ENCODE measurements at places on chromosomes 11 and 22. TPM values are rescaled to one million over a fixed set of nuclear protein-coding genes. Genes with fewer than 3 reads are reported as not detected.
A peak's percentile ranks its signal among the peaks of the same experiment; 100 is the strongest.

GRCh38 chr22:20169253-20169822 is 18.5 kb upstream of the CCDC188 start:
- DNase-seq = no peak

GRCh38 chr11:43537833-43538615 is 142.5 kb upstream of the HSD17B12 start:
- DNase-seq = no peak

DNA sequence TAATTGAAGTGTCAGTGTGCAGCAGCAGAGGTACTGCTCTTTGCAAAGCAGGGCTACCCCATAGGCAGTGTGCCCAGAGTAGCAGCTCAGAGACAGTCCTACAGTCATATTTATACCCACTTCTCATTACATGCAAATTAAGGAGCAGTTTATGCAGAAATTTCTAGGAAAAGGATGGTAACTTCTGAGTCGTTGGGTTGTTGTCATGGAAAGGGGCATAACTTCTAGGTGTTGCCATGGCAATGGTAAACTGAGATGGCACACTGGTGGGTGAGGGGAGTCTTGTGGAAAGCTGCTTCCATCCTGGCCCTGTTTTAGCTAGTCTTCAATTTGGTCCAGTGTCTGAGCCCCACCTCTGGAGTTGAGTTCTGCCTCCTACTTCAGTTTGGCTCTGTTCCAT is 77.4 kb downstream of the MN1 start:
- DNase-seq = no peak

DNA sequence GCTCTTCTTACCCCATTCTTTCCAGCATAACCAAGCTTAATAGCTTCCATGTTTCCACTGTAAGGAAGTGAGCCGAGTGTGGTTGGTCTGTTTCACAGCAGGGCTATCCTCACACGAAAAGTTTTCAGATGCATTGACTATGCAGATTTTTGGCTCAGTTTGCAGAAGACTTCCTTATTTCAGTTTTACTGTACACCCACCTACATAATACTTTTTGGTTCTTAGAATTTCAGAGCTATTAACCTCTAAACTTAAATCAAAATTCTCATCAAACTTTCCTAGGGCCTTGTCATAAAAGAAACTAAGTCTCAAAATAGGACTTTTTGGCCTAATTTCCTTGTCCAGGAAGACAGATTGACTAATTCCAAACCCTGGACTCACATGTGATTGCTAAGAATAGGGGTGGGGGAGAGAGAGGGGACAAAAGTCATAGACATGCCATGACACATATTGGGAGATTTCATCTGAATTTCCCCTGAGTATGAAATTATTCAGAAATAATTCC is 7.3 kb upstream of the EHF start:
- DNase-seq = no peak

DNA sequence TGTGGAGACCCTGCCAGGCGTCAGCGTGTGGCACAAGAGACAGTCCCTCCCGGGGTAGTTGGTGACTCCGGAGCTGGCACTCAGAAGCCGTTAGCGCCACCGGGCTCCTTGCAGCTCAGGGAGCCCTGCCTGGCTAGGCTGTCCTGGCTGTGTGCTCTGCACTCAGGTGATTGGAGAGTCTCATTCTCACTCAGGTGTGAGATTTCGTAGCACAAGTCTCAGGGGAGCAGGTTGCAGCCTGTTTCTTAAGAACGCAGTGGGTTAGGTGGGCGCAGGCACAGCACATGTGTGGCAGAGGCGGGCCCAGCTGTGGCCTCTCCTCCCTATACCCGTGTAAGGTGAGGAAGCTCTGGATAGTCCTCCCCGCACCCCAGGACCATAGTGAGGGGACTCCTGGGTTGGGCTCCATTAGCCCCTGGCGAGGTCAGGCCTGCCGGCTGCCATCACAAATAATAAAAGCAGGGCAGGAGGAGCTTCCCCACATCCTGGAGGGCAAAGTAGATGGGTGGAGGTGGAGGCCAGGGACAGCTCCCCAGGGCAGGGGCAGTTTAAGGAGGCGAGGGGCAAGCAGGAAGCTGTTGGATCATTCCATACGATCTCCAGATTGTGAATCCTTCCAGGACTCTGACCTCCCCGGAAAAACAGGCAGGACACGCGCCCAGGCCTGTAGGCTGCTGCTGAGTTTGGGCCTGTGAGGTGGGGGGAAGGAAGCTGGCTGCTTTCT is 39.4 kb downstream of the SBF1 start:
- no peak for DNase-seq

- no peak for DNase-seq
Observed at GRCh38 chr11:35106595-35106994, 32.4 kb upstream of the CD44 start.

DNA sequence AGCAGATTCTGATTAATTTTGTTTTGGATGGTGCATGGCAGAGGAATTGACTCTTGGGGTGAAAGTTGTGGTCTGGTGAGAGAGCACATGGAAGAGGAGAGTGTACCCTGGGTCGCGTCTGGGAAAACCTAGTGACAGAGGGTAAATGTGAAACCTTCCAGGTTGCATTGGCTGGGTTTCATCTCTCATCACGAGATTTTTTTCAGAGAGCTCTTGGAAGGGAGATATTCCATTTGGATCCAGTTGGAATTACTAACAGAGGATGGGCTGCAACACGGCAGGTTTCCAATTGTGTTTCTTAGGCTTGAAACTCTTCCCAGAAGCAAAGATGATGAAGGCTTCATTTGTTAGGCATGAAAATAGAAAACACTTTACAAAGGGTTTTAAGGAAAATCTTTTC is 109.7 kb upstream of the MTMR2 start:
- no peak for DNase-seq

DNA sequence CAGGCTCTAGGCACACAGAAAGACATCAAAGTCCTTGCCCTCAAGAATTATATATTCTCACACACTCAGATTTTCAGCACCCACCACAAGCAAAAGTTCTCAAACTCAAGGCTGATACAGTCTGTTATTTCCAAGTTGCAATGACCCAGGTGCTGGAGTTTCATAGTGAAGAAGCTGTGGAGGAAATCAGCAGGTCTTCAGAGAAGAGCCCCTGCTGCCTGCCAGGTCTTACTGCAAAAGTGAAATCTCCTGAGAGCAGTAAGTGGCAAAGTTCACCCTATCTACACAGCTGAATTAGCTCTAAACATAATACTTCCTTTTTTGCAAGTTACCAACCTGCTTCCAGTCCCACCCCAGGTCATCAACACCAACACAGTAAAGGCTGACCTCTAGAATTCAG is 64.6 kb downstream of the RPL27A start:
- no peak for DNase-seq

DNA sequence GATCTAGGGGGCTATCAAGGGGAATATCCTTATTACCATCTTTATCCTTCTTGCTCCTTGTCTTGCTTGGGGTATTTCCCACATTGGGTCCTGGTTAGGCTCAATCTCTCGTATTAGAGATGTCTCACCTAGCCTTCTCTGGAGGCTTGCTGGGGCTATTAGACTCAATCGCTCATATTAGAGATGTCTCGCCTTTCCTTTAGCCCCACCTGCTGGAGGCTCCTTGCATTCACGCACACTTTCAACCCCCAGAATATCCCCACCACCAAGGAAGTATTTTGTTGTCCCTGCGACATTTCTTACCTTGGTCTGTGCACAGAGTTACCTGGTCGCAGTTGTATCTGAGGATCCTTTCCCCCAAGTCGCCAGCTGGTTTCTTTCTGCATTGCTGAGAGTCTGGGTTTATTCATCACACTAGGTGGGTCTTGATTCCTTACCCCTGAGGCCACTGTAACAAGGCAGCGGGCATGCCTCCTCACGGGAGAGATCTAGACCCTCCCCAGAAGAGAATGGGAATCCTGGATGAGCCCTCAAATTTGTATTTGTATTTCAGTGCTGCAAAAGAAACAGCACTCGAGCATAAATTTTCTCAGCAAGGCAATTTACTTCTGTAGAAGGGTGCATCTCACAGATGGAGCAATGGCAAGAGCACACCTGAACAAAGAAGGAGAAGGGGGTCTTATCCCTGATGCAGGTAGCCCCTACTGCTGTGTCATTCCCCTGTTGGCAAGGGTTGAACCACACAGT is 15.9 kb upstream of the HYLS1 start:
- no peak for DNase-seq

DNA sequence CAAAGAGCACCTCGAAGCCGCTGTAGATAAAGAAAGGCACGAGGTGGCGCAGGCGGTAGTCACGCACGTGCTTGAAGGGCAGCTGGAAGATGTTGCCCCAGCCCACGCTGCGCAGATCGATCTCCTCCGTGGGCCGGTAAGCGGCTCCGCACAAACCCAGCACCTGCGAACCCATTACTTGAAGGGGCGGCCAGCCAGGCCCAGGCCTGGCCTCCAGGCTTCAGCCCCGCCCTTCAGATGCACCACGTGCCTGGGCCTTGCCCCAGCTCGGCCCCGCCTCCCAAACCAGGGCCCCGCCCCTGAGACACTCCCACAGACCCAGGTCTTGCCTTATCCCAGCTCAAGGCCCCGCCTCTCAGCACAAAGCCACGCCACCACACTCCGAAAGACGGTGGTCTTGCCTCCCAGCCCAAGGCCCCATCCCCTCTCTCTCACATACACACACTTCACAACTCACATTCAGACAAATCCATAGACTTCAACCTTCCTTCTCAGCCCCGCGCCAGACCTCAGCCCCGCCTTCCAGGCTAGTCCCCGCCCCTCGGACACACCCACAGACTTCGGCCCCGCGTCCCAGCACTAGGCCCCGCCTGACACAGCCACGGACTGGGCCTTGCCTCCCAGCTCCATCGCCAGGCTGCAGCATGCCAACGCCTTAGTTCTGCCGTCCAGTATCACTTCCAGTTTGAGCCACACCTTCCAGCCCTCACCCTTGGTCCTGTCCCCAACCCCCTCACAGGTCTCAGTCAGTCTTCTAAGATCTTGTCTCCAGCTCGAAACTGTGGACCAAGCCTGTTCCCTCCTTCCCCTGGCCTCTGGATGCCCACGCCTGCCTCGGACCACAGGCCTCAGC is 7.0 kb downstream of the UNC93B1 start:
- DNase-seq = no peak

- DNase-seq = no peak
Observed at GRCh38 chr11:71425409-71425808, 22.8 kb downstream of the DHCR7 start.

GRCh38 chr11:112523477-112523876 is 262.8 kb upstream of the PLET1 start:
- no peak for DNase-seq

- no peak for DNase-seq
Observed at GRCh38 chr11:110081462-110082376, 11.5 kb upstream of the ZC3H12C start.

GRCh38 chr11:133560472-133560855 is 28.2 kb upstream of the OPCML start:
- no peak for DNase-seq

DNA sequence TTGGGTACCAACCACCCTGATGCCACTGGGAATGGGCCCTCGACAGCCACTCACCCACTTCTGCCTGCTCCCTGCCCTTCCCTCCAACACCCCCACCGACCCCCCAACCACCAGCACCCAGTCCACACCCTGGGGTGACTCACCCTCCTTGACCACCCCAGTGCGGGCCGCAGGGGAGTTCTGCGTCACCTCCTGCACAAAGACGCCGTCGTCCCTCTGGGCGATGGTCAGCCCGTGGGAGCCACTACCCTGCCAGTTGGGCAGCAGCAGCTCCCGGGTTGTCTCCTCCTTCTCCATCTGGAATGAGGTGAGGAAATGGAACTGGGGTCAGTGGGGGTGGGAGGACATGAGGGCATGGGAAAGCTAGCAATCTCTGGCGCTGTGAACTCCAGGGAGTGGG is 10.8 kb downstream of the AHNAK start:
- no peak for DNase-seq

GRCh38 chr22:23437779-23438178 is 142.3 kb downstream of the IGLL1 start:
- DNase-seq = no peak

- DNase-seq = no peak
Observed at GRCh38 chr22:41401781-41402648, 20.3 kb downstream of the TEF start.

DNA sequence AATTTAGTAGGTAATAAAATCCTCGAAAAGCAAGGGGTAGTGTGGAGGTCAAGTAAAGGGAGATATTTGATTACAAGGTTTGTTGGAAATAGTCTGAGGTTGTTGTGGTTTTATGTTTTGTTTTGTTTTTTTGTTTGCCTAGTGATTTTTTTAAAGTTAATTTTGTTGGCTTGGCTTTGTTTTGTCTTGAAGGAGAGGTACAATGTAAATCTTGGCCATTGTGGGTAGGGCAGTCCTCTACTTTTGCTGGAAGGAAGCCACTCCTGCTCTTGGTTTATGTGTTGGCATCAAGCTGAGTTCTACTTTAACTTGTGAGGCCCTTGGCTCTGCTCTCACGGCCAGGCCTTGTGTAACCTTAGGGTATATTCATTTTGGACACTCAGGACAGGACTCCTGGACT is 3.2 kb downstream of the AMOTL1 start:
- DNase-seq = no peak

- no peak for DNase-seq
Observed at GRCh38 chr11:17595526-17596309, 48.7 kb downstream of the OTOG start.

GRCh38 chr11:44946263-44946662 is 4.4 kb downstream of the TP53I11 start:
- no peak for DNase-seq

GRCh38 chr22:29149841-29150555 is 55.7 kb upstream of the EMID1 start:
- DNase-seq = no peak

DNA sequence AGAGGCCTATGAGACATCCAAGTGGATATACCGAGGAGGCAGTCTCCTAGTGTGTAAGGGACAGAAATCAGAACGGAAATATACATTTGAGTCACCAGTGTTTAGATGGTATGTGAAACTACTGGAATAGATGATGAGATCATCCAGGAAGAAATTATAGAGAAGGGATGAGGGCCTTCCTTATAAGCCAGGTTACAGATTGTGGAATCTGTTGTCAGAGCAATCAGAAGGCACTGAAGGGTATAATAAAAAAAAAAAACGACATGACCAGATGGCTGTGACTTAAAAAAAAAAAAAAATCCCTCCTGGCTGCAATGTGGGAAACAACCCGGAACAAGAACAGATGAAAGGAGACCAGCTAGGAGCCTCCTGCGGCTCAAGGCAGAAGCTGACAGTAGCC is 2.7 kb downstream of the MAJIN start:
- DNase-seq = peak; percentile 35

GRCh38 chr11:2847561-2847960 is 38.0 kb downstream of the CDKN1C start:
- no peak for DNase-seq

GRCh38 chr11:2888266-2888968 is 2.8 kb upstream of the CDKN1C start:
- no peak for DNase-seq

- DNase-seq = no peak
Observed at GRCh38 chr11:2464451-2465165, 19.8 kb downstream of the KCNQ1 start.

Gene NFAM1
- 0.07 TPM for total RNA-seq

Gene LRP5
- 31.2 TPM for total RNA-seq

Gene EIF1AD
- 33.4 TPM for total RNA-seq

Gene KDM4D
- total RNA-seq = 2.7 TPM

Gene NRGN
- total RNA-seq = not detected

Gene ZNRF3
- 10.5 TPM for total RNA-seq

Gene OR51D1
- total RNA-seq = not detected

Gene TMEM45B
- 2.3 TPM for total RNA-seq

Gene NRIP3
- 24.0 TPM for total RNA-seq

Gene MAML2
- total RNA-seq = 16.2 TPM

All from kidney epithelial cell (primary cell).